Osteoblast (primary cell): ENCODE measurements at places on chromosomes 7 and 10. TPM values are rescaled to one million over a fixed set of nuclear protein-coding genes. Genes with fewer than 3 reads are reported as not detected.

The MRLN gene
- not detected in 2 replicates for total RNA-seq

DNA sequence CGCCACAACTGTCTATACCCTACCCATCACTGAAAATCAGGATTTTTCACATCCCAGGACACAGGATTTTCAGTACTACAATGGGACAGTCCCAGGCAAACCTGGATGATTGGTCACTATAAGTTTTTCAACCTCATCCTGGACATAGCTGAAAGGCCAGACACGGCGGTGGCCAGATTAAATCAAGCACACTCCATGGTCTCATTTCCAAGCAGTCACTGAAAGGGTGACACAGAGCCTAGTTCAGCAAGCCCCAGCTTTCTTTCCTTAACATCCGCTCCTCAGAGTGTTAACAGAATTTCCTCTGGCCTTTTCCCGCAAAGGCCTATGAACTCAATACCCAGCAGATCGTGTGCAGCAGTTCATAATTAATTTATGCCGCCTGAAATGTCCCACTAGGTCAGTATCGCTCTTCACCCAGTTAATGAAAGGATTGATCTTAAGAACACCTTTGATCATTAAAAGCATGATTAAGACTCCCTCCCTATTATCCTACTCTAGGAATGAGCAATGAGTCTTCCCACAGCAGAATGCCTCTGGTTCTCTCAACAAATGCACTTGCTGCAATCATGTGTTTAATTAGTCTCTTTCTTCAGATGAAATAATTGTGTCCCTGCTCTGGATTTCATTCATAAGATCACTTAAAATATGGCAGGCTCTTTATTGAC, 104.0 kb upstream of the NANOS1 start:
- H3K4me3 ChIP-seq, result no peak overlapping the region
- no peak overlapping the region for H3K27ac ChIP-seq
- no peak for DNase-seq
- no peaks in the 10 kb centered on the region for H3K36me3 ChIP-seq
- H3K4me1 ChIP-seq, result no peaks in the 10 kb centered on the region

The LIPJ gene
- total RNA-seq, result under 0.01 TPM in 2 replicates

GRCh38 chr10:67775279-67775678, 62.7 kb downstream of the DNAJC12 start:
- H3K4me1 ChIP-seq, result peaks cover 5% of the 10 kb centered on the region
- peaks cover 9% of the 10 kb centered on the region for H3K27me3 ChIP-seq
- DNase-seq, result no peak
- H3K36me3 ChIP-seq, result no peaks in the 10 kb centered on the region

- no peak for DNase-seq
- H3K36me3 ChIP-seq, result peaks cover 27% of the 10 kb centered on the region
- no peaks in the 10 kb centered on the region for H3K27me3 ChIP-seq
- peaks cover 2% of the 10 kb centered on the region for H3K4me1 ChIP-seq
These were observed 50.1 kb upstream of the PRKAR1B start for GRCh38 chr7:776992-777727.

The DGKI gene
- total RNA-seq, result 19.2 and 23.3 TPM in 2 replicates

DNA sequence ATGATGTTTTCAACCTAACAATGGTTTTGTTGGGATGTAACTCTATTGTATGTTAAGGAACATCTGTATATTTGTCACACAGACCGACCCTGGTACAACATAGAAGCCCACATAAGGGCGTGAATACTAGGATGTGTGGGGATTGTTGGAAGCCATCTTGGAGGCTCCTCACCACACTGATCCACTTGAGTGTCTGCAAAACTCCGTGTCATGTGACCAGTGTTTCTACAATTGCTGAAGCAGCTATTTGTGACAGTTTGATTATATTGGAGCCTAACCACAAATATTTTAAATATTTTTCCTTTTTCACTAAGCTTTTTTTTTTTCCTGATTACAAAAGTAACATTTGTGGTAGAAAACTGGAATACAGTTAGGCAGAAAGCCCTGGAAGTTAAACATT, 27.9 kb downstream of the RALA start:
- H3K4me1 ChIP-seq, result peaks cover 22% of the 10 kb centered on the region
- no peak for DNase-seq
- no peaks in the 10 kb centered on the region for H3K36me3 ChIP-seq
- H3K27me3 ChIP-seq, result no peaks in the 10 kb centered on the region
- peak overlapping the region; percentile 55 for H3K27ac ChIP-seq

The INMT gene
- 0.72 and 1.5 TPM in 2 replicates for total RNA-seq

DNA sequence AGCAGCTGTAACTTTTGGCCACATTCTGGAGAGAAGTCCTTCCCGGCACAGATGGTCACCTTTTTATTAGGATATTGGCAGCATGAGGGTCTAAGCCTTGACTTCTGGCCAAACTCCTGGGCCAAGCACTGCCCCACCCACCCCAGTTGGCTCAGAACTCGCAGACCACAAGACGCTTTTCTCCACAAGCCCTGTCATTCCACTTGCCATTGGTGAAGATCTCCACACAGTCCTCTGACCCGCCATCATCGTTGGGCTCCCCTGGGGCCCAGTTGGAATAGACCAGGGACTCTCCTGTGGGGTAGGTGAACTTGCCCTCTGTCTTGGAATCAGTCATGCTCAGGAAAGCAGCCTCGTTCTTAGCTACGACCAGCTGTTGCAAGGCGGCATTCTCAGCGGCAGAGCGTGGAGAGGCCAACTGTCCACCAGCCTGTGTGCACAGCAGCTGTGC, 11.2 kb downstream of the SFTPD start:
- no peaks in the 10 kb centered on the region for H3K4me1 ChIP-seq
- H3K27me3 ChIP-seq, result no peaks in the 10 kb centered on the region
- DNase-seq, result no peak

DNA sequence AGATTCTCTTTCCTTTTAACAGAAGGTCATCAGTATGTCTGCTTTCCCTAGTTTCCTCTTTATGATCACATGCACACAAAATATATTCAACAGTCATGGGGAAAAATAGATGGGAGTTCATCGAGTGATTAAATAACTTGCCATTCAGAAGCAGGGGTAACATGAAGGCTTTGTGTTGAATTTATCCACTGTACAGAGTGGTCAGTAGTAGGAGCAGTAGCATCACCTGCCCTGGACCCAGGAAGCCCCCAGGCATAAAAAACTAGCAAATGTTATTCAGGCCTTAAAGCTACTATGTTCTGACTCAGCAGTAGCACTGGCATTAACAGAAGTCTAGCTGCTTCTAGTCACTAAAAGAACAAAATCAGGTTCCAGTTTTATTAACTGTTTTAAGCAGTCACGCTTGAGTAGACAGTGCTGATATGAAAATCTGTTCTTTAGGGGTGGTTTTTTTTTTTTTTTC, 31.4 kb upstream of the FAM133B start:
- no peaks in the 10 kb centered on the region for H3K27me3 ChIP-seq
- no peak for DNase-seq
- no peak overlapping the region for H3K4me3 ChIP-seq
- peaks cover 17% of the 10 kb centered on the region for H3K36me3 ChIP-seq
- H3K4me1 ChIP-seq, result peaks cover 25% of the 10 kb centered on the region

GRCh38 chr7:104272767-104273384, 55.5 kb upstream of the LHFPL3 start:
- H3K4me3 ChIP-seq, result no peak overlapping the region
- H3K27ac ChIP-seq, result no peak overlapping the region
- no peaks in the 10 kb centered on the region for H3K27me3 ChIP-seq

DNA sequence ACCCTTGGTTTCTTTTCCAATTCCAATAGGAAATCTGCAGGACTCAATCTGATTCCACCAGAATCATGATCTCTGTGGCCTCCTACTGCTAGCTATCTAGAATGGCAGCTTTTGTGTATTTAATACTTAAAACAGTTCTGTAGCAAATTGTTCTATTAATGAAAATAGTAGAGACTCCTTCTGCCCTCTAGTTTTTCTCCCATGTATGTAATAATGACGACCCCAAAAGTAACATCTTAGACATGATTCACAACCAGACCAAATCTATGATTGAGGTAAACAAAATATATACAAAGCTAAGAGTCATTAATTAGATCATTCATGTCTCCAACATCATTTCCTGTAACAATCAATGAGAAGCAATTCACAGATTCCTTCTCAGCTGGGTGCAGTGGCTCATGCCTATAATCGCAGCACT, 259.1 kb upstream of the MKLN1 start:
- H3K4me3 ChIP-seq, result no peak overlapping the region
- no peak for DNase-seq
- peaks cover 33% of the 10 kb centered on the region for H3K4me1 ChIP-seq
- H3K27ac ChIP-seq, result no peak overlapping the region

The PKD1L1 gene
- under 0.01 TPM in 2 replicates for total RNA-seq

GRCh38 chr10:24669285-24669852, 54.3 kb downstream of the ARHGAP21 start:
- no peak for DNase-seq
- H3K4me1 ChIP-seq, result no peaks in the 10 kb centered on the region
- no peaks in the 10 kb centered on the region for H3K27me3 ChIP-seq
- no peak overlapping the region for H3K4me3 ChIP-seq

GRCh38 chr10:42883993-42884983, 101.7 kb downstream of the BMS1 start:
- no peaks in the 10 kb centered on the region for H3K36me3 ChIP-seq
- peak; percentile 17 for DNase-seq
- H3K4me1 ChIP-seq, result no peaks in the 10 kb centered on the region

DNA sequence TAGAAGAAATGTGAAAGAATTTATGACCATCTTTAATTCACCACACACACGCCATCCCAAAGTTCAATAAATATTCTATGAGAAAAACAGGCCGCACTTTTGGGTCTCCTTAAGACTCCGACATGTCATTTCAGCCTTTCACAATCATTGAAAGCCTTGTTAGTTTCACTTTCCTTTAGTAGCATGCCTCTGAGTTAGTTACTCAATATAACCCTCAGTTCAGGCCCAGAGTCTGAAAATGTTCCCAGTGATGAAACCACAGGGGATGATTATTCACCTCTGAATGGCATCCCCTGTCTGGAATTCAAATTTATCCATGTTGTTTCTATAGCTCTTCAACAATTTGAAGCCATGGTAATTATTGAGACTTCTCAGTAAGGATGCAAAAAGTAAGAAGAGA, 278.1 kb upstream of the NRP1 start:
- peak overlapping the region; percentile 57 for H3K4me3 ChIP-seq
- H3K27me3 ChIP-seq, result no peaks in the 10 kb centered on the region
- peak overlapping the region; percentile 68 for H3K27ac ChIP-seq
- peaks cover 14% of the 10 kb centered on the region for H3K4me1 ChIP-seq

The FAS gene
- total RNA-seq, result 49.6 and 62.5 TPM in 2 replicates

GRCh38 chr7:94687810-94688209, 31.9 kb upstream of the SGCE start:
- no peaks in the 10 kb centered on the region for H3K4me1 ChIP-seq
- no peak for DNase-seq
- no peaks in the 10 kb centered on the region for H3K27me3 ChIP-seq

- H3K36me3 ChIP-seq, result peaks cover 5% of the 10 kb centered on the region
- no peak overlapping the region for H3K4me3 ChIP-seq
- H3K27me3 ChIP-seq, result no peaks in the 10 kb centered on the region
- H3K27ac ChIP-seq, result peak overlapping the region; percentile 35
- H3K4me1 ChIP-seq, result peaks cover 20% of the 10 kb centered on the region
These were observed 2.0 kb downstream of the ANKRD2 start for GRCh38 chr10:97574374-97575126.

- no peak overlapping the region for H3K27ac ChIP-seq
- no peaks in the 10 kb centered on the region for H3K27me3 ChIP-seq
- H3K36me3 ChIP-seq, result no peaks in the 10 kb centered on the region
- no peaks in the 10 kb centered on the region for H3K4me1 ChIP-seq
- no peak overlapping the region for H3K4me3 ChIP-seq
- DNase-seq, result no peak
These were observed 122.6 kb downstream of the HBP1 start for GRCh38 chr7:107291434-107291833.
